ENCODE measurements at places on chromosomes 2 and 18.

GRCh38 chr18:12053289-12053688, 40.4 kb upstream of the ANKRD62 start:
- DNase-seq, result no peak

DNA sequence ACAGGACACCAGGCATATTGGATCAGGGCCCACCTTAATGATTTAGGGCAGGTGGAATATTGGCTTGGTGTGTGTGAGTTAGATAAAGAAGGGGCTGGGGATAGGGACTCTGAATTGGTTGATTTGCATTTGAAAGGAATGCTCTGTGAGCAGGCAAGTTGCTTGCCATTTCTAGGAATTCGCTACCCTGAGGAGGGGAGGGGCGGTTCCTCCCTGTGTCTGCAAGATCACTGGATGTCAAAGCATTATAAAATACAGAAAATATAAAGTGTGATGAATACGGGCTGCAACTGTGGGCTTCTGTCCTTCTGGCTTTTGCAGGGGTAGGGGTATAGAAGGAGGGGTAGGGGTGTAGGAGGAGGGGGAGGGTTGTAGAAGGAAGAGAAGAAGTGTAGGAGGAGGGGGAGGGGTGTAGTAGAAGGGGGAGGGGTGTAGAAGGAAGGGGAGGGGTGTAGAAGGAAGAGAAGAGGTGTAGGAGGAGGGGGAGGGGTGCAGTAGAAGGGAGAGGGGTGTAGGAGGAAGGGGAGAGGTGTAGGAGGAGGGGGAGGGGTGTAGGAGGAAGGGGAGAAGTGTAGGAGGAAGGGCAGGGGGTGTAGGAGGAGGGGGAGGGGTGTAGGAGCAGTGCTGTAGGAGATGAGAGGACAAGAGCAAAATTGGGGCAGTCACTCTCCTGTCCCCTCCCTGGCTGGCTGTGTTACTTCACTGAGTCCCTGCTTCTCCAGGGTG, 238.0 kb upstream of the COPS8 start:
- no peak for DNase-seq

- DNase-seq, result no peak
Observed at GRCh38 chr2:37390777-37391176, 46.3 kb downstream of the QPCT start.

DNA sequence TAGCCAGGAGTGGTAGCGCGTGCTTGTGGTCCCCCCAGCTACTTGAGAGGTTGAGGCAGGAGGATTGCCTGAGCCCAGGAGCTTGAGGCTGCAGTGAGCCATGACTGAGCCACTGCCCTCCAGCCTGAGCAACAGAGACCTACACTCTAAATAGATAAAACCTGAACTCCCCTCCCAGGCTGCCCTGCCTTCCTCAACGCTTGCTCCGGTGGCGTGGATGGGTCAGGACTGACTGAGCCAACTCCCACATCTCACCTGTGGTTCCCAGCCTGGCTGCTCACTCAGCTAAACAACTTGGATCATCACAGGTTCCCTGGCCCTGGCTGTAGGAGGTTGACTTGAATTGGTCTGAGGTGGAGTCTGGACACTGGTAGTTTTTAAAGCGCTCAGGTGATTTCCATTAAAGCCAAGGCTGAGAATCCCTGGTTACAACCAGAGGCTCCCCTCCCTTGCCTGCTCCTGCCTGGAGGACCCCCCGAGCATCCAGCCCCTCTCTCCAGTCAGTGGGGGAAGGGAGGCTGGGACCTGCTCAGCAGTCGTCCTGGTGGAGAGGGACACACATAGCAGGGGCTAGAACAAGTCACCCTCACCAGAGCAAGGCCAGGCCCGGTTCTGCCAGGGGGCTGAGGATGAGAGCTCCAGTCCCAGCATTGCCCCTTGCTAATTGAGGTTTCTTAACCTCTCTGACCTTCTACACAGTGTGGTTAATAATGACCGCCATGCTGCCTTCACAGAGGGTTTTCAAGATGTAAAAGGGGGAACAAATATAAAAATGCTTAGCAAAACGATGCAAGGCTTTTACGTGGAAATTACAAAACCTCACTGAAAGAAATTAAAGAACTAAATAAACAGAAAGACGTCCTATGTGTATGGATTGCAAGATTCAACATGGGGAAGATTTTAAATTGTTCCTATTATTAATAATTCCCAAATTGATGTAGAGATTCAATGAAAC, 46.9 kb upstream of the TAF1B start:
- no peak for DNase-seq

DNA sequence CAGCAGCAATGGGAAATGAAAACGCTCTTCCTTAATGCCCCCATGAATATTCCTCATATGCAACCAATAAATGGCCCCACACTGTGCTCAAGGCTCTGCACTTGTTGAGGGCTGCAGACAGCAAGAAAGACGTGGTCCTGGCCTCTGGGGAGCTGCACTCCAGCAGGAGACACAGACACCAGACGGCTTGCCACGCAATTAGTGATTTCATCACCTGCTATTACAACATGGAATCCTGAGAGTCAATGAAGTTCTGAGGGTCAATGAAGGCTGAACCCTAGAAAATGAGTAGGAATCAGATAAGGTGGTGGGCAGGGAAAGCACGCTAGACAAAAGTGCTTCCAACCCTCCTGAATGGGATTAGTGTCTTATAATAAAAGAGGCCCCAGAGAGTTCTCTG, 18.9 kb downstream of the CREG2 start:
- no peak for DNase-seq

DNA sequence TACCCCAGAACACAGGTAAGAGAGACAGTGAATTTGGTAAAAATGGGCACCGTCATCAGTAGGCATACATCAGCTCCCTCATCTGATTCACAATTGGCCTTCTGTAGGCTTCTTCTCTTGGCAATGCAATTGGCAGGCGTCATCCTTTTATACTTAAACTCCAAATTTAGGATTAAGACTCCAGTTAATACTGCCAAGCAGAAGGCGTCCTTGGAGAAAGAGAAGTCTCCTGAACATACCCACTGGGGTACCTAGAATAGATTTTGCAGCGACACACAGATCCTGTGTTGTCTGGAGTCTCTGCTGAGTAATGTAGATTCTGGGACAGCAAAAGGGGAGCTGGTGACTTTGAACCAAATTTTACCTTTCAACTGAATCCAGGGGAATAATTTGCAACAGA, 592 bp upstream of the METAP1D start:
- DNase-seq, result no peak

DNA sequence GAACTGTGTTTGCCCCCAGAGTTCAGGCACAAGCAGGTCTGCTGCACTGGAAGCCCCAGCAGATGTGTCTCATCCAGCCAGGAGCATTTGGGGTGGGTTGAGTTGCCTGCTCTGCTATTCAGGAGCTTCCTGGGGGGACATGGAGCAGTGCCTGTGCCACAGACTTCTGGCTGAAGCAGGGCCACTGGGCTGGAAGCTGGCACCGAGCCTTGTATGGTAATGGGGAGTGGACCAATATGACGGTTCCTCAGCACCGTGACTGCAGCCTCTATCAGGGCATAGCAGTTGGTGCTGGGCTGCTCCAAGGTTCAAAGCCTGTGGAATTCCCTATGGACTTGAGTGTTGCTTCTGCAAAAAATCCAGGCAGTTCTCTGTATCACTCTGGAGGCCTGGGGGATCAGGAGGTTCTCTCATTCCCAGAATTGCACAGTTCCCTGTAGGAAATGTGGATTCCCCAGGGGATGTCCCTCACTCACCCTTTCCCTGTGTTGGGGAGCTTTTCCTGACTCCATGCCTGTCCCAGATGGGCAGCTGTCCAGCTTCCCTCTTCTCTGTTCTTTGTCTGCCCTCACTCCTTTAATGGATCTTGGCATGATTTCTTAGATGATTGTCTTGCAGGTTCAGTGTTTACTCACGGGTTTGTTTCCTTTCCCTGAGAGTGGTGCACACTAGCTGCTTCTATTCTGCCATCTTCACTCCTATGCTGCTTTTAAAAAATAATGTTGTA, 37.2 kb upstream of the THSD7B start:
- no peak for DNase-seq

DNA sequence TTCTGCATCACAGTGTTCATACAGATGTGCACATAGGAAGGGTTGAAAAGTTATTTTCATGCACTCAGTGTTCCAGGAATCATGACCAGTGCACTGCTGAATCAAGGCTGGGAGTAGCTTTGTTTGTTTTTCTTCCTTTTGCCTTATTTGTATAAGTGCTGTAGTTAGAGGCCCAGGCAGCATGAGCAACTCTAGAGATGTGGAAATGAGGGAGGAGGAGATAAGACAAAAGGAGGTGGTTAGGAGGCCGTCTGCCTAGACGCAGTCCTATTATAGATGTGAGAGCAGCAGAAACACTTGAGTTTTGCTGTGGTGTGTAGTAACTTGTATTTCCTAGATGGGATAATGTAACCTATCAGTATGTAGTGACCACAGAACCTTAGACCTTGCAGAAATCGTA, 264.3 kb upstream of the RASGRP3 start:
- no peak for DNase-seq

DNA sequence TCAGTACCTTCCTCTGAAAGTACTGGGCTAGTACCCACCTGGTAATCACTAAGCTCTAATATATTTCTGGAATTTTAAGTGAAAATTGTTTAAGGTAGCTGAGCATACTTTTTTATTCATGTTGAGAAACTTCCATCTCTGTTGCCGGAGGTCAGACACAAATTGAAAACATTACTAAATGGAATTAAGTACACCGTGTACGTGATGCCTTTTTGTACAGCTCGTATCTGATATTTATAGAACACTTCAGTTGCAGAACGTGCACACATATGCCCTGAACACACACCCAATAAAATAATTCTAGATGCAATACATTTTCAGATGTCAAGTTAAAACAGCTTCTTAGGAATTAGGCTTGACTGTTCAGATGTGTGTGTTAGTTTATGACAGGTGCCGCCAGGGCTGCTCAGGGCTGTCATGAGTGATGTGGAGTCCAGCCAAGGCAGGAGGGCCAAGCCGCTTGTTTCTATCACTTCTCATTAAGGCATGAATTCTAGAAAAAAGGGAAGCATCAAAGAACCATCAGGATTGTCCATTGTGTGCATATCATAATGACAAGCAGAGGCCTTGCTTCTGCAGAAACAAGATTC, 80.9 kb upstream of the FOSL2 start:
- DNase-seq, result no peak

DNA sequence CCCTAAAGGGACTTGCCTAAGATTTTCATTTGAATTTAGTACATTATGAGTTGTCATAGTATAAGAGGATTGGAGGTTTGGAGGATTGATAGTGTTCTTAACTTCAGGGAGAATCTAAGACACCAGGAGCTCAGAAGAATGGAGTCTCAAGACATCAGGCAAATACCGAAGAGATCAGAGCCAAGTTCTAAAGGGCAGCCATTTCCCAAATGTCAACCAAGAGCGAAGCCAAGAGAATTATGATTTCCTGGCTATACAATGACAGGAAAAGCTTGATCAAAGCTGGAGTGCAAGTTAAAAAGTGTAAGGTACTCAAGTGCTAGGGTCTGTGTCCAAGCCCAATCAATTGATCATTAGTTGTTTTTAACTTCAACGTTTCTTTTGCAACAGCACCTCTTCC, 283.0 kb upstream of the FN1 start:
- no peak for DNase-seq

All from NCI-H1092 (cell line).